ENCODE measurements at places on chromosomes 12 and 14.
A peak's percentile ranks its signal among the peaks of the same experiment; 100 is the strongest.

- DNase-seq, result peak; percentile 62
Measured at GRCh38 chr12:63068857-63069442, 82.1 kb downstream of the AVPR1A start.

GRCh38 chr14:64060199-64060545 is 207.4 kb downstream of the SYNE2 start:
- no peak for DNase-seq

DNA sequence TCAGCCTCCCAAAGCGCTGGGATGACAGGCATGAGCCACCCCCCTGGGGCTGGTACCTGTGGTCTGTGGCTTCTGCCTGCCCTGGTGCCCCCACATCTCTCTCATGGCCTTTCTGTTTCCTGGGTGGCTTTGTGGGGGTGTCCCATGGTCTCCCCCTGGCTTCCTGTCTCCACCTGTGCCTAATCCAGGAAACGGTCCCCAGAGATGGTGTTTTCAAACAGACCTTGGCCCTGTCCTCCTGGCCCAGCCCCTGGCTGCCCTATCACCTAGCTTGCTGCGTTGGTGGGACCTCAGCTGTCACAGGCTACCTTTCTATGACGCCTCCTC is 18.1 kb downstream of the MEG3 start:
- no peak for DNase-seq

DNA sequence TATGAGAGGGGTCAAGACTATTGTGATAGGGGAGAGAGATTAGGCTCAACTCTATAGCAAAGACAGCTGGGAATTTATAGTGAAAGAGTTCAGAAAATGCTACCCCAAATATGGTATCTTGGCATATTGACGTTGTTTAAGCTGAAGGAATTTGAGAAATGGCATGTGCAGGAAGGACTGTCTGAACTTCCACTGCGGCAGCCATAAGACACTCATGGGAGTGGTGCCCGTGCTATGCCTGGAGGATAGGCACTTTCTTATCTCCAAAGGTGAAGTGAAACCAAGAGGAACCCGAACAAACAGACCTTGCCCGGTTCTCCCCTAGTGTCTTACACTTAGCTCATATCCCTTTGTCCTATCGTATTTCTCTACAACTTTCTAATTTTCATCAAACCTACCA is 390.3 kb downstream of the TMTC2 start:
- DNase-seq, result no peak

DNA sequence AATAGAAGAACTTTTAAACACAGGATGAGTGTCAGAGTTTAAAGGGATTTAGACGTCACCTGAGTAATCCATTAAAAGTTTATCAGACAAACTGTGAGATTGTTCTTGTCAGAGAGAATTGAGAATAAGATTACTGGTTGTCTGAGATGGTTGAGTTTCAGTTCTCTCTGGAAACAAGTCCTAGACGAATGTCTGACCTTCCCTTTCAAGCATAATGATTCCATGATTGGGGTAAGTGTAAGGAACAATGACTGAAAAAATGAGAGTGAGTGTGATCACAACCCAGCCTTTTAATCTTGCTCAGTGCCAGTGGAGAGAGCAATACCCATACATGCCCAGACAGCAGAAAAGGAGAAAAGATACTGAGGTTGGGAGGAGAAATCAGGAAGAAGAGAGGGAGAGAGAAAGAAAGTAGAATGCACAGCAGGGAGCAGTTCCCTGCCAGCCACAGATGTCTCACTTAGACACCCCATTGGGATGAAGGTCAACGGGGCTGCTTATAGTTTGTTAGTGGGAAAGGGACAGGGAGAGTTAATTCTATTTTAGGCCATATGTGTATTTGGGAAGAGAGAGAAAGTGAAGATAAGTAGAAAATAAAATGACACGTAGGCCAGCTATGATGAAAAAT is 4.3 kb downstream of the GRIP1 start:
- no peak for DNase-seq

- DNase-seq, result no peak
Measured at GRCh38 chr12:63066782-63067181, 84.2 kb downstream of the AVPR1A start.

DNA sequence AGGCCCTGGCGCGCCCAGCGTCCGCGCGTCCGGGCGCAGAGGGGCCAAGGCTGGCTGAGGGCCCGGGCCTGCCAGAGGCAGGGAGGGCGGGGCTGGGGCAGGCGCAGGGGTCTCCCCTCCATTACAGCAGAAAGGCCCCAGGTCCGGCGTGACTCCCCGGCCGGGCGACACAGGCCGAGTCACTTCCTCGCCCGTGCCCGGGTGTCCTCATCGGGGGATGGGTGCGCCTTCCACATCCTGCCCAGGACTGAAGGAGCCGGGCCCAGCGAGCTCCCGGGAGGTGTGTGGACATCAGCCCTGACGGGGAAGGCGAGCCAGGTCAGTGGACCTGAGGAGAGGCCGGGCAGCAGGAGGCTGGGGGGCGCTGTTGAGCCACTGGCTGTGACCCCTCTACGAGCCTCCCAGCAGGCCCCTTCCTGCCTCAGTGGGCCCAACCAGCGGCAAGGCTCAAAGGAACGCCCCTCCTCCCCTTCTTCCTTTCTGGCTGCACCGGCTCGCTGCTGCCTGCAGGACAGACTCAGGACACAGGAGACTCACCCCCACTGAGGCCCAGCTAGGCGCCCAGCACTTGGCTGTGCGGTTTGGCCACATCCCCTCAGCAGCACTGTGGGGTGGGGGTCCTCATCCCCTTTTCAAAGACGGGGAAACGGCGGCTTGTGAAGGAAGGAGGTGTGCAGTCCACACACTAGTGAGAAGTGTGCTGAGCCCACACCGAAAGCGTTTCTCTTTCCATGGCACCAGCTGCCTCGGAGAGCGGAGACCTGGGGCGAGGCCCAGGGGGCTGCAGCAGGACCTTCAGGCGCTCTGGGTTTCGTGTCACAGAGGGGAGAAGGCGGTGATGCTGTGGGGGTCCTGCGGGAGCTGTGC is 606 bp downstream of the TNFAIP2 start:
- no peak for DNase-seq

DNA sequence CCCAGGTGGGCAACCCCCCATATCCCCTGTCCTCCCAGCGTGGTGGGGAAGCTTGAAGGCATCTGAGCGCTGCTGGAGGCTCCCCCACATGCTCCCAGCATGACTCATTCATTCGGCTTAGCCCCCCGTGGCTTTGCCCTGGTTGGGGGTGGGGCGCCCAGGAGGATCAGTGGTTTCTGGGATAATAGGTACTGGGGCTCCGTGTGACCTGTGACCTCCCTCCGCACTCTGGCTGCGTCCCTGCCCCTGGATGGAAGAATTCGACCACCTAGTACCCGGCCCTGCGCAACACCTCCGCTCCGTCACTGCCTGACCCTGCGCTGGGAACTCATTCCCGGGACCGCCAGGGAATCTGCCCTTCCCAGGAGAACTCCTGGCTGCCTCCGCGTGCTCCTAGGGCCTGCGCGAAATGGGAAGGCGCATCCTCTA is 120.1 kb downstream of the AACS start:
- DNase-seq, result no peak

DNA sequence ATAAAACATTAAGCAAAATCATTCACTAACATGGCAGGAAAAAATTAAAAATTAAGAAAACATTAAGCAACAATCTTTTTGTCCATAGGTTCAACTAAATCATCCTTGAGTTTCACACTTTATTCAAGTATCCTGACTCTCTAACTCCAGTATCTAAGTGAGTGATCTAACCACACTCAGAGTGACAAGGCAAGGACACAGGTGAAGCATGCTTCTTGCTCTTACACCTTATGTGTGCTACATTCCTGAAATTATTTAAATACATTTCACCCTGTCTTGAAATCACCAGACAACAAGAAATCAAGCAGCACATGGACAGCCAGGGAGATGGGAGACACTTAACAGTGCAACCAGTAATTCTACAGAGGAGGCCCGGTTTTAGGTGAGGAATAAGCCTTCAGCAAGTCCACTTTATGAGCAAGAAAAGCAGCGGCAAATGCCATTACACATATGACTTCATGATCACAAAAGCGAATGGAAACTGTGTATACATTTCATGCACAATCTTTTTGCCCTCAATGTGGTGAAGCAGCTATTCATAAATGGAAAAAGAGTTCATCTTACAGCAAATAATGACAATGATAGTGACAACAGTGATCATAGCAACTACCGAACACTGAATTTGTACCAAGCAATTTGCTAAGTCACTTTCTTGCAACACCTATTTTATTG is 37.4 kb downstream of the PHLDA1 start:
- no peak for DNase-seq

Measured in brain (organoid and tissue), 16 donors.